ENCODE measurements at places on chromosomes 7 and 10.

GRCh38 chr10:71846816-71847215 is 4.2 kb downstream of the PSAP start:
- DNase-seq = no peak

GRCh38 chr7:47669178-47669891 is 87.4 kb upstream of the TNS3 start:
- no peak for DNase-seq

DNA sequence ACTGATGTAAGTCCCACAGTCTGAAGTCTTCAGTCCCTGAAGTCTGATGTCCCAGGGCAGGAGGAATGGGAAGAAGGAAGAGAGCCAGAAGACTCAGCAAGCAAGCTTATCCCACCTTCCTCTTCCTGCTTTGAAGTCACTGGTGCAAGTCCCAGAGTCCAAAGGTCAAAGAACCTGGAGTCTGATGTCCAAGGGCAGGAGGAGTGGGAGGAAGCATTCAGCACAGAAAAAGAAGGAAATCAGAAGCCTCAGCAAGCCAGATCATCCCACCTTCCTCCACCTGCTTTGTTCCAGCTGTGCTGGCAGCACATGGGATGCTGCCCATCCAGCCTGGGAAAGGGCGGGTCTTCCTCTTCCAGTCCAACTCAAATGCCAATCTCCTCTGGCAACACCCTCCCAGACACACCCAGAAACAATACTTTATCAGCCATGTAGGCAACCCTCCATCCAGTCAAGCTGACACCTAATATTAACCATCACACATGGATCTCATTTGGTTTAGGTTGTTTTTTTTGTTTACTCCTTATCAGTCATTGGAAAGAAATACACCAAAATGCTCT is 50.9 kb downstream of the ADAM12 start:
- DNase-seq = no peak

DNA sequence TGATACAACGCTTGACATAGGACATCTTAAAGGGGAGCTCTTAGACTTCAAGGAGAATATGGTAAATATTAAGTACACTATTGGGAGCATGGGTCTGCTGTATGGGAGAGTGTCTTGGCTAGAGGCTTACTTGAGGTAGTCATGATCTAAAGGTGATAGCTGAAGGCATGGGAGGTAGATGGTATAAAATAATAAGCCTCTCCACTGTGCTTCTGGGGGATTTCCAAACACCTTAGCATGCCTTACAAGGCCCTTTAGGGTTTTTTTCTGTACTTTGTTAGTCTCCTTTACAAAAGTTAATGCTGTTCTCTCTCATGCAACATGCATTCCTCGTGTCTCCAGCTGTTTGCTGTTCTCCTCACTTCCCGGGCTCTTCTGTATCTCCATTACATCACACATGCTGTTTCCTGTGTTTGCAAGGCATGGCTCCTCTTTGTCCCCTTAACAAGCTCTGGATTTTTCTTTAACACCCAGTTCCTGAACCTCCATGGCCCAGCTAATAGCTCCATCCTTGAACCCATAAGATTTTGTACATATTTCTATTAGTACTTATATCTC is 449.7 kb downstream of the AUTS2 start:
- no peak for DNase-seq
